ENCODE measurements at places on chromosomes 4 and X.

GRCh38 chrX:40291553-40291952, 193.8 kb upstream of the BCOR start:
- DNase-seq, result no peak

DNA sequence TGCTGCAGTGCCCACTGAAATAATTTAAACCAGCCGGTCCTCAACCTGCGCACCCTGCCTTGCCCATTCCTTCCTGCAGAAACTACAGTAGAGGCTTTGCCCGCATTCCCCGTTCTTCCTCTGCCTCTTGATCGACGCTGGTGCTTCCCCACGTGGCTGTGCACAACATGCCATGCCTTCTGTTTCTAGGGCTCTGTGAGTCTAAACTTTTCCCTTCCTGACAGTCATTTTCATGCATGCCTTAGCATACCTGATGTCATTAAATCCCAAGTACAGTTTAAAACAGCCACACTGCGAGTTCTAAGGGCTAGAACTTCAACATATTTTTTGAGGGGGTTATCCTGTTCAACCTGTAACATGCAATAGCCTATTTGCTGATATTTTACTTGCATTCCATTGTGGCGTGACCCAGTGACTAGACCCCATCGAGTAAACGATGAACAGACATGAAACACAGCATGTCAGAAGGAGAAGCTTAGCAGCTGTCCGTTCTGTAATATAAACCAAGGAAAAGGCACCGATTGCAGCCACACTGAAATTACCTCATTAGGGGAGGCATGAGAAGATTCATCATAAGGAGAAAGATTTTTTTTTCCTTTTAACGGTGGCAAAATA, 232.5 kb downstream of the ARHGAP10 start:
- DNase-seq, result no peak

DNA sequence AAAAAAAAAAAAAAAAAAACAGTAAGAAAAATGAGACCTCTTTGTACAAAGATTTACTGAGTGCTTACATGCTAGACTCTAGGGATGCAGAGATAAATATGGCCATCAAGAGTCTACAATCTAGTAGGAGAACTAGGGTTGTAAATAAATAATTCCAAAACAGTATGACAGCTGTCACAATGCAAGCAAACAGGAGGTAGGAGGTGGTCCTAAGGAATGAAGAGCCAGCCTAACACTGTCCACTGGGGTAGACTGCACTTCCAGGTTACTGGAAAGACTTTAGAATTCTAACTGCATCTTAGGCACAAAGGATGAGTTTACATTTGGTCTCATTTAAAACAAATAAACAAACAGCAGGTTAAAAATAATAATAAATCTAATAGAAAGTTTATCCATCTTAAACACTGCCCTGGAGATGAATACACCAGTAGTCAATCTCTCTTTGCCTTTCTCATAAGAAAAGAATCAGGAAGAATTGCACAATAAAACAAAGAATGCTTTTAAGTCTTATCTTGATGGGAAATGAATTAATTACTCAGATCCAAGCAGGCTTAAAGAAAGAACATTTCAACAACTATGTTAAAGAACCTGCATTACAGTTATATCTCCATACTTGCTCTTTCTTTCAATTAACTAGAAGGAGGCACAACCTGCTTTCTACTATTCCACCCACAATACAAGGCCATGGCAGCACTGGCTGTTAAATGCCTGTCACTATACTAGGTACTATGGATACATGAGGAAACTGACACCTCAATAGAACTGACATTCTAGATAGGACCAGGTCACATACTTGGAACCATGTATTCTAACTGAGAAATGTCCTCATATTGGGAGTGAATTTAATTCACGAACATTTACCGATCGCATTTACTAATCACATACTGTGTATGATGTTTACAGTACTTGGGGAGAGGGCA, 12.7 kb downstream of the ADGRA3 start:
- DNase-seq, result no peak

GRCh38 chrX:150574559-150575418, 6.4 kb downstream of the MTM1 start:
- DNase-seq, result no peak

DNA sequence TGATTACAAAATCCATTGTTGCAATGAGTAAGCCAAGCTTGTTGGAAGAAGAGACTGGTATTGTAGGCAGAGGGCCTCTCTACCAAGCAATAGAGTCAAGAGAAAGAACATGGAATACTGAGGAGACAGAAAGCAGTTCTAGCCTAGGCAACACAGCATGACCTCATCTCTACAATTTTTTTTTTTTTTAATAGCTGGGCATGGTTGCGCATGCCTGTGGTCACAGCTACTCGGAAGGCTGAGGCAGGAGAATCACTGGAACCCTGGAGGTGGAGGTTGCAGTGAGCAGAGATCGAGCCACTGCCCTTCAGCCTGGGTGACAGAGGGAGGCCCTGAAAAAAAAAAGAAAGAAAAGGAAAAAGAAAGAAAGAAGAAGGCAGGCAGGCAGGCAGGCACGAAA, 11.7 kb upstream of the ZBTB33 start:
- DNase-seq, result no peak

GRCh38 chr4:147528054-147528453, 47.2 kb downstream of the EDNRA start:
- no peak for DNase-seq

- no peak for DNase-seq
These were observed 56.0 kb downstream of the SPRY1 start for GRCh38 chr4:123452616-123453015.

DNA sequence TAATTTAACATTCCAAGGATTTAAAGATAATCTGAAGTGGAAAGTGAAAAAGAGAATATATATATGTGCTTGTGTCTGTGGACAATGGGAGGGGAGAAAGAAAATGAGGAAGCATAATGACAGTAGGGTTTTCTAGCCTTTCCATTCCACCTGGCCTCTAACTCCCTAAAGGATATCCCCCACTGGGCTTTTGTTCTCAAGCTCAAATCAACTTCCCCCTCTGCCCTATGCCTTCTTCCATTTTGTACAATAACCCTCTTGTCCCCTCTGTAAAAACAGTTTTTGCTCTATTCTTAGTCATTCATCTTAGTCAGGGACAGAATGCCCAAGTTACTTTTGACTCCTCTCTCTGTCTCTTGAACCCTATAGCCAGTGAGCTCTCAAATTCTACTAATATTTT, 23.6 kb downstream of the ANTXR2 start:
- DNase-seq, result no peak

GRCh38 chr4:184598753-184599491, 50.3 kb downstream of the CASP3 start:
- DNase-seq, result no peak

DNA sequence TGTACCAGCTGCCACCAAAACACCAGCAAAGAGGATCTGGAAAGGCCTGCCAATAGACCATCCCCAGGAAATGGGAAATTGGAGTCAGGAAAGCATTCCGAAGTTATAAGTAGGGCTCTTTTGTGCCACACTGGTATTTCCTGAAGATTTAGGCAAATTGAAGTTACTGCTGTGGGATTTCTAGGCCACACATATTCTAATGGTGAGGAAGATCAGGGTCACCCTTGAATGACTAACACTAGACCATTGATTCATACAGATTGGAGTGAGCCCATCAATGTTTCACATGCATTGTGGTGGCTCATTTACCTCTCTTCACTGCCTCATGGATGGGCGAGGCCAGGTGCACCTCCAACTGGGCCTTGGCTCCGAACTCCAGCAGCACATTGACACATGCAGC, 22.6 kb downstream of the ASB11 start:
- DNase-seq, result no peak

DNA sequence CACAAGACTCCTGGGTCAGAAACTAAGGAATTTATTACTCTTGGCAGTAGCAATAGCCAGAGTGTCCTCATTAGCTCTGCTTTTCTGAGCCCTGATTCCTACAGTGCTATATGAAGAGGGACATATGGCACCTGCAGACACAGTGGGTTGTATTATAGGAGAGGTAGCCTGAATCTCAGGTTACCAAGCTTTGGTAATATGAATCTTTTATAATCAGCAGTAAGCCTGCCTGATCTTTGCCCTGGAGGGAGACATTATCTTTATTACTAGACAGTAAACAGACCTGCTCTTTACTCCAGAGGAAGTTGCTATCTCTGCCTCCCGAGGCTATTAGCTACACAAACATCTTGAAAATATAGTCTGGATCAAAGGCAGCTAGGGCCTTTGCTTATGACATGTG, 62.5 kb upstream of the HOPX start:
- no peak for DNase-seq

DNA sequence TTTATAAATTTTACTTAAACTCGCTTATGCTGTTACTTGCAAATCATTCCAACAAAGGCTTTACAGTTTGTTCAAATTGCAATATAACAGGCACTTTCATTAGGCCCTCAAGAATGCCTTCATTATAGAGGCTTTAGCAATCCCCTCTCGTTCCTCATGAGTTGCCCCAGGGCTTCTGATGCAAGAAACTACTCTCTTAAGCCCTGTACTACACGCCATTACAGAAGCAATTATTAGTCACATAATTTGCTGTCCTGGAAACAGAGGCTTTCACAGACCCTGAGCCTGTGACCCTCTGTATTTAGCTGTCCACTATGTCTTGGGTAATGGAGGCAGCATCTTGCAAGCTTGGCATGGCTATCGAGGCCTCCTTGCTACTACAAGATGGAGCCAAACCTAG, 965.9 kb upstream of the DIAPH2 start:
- no peak for DNase-seq

DNA sequence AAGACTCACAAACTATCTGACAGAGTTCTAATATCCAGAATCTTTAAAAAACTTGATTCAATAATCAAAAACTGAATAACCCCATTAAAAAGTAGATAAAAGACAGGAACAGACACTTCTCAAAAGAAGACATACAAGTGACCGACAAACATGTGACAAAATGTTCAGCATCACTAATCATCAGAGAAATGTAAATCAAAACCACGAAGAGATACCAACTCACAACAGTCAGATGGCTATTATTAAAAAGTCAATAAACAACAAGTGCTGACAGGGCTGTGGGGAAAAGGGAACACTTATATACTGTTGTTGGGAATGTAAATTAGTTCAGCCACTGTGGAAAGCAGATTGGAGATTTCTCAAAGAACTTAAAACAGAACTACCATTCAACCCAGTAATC, 138.1 kb upstream of the RASGEF1B start:
- no peak for DNase-seq

DNA sequence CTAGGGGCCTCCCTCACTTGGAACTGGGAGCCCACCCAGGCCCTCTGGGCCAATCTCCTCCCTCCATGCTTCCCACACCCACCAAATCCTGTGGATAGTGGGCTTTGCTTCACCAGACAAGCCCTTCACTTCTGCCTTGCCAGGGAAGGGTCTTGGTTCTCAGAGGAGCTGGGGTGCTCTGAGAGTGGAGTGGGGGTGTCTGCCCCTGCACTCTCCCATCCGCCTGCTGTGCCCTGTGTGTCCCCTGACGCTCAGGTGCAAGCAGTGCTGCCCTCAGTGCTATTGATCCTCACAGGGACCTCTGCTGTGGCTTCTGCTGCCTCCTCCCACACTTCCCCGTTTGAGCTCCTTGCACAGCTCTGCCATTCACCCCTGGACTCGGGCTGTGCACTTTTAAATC, 117.3 kb upstream of the NKX1-1 start:
- DNase-seq, result no peak

DNA sequence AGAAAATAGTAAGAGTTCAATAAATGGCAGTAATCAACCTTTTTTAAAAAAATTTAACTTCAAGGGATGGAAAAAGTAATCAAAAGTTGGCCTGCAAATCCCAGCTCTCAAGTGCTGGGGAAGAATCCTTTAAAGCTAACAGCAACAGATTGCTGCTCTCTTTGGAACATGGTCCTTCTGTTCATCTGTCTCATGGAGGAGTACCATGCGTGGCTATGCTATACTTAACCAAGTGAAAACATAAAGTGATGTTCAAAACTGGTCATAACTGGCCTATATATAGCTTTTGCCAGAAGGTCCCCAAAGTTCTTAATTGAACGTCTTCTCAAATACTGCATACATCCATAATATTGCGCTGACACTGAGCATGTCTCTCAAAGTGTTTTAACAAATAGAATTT, 154.4 kb downstream of the GABRB1 start:
- DNase-seq, result no peak

- no peak for DNase-seq
These were observed 12.8 kb upstream of the UGT2B10 start for GRCh38 chr4:68803013-68803412.

GRCh38 chr4:139958739-139959098, 195.3 kb downstream of the MAML3 start:
- DNase-seq, result no peak

GRCh38 chr4:113674251-113674650, 87.3 kb downstream of the CAMK2D start:
- DNase-seq, result no peak

- no peak for DNase-seq
These were observed at the start of gene UGT2B7 for GRCh38 chr4:69096111-69096656. Gene UGT2B7 (plus strand): TSS chr4:69096474. CDS start chr4:69096521, 47 bp downstream.

GRCh38 chr4:95178938-95179337, 369.8 kb downstream of the UNC5C start:
- no peak for DNase-seq

GRCh38 chrX:114797494-114797893, 213.6 kb downstream of the HTR2C start:
- DNase-seq, result no peak

DNA sequence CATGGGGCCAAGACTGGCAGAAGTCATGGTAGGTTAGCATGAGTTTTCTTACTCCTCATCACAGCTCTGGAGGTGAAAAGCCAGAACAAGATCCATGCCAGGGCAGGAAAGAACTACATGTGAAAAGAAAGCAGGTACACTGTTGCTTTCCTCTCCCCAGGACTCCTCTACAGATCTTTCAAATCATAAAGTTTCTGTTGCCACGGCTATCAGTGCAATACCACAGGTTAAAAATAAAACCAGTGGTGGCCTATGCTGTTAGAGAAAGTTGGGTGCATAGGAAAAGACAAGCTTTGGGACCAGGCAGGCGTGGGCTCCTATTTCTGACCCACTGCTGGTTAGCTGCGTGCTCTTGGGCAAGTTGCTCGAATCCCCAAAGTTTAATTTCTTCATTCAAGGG, 81.4 kb downstream of the SH3RF1 start:
- DNase-seq, result no peak

DNA sequence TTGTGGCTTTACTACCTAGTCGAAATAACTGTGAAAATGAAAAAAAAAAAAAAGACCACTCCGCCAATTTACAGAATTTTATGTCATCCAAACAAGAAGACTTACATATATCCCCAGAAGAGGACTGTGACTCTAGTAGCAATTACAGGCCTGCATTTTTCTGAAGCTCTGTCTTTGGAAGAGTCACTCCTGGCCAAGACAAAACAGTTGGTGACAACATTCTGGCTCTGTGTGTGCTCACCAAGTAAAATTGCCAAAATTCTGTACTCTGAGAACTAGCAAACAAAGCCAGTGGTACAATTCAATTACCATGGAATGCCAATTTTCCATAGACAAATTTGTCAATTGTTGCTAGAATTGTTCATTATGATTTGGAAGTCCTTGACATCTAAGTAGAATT, 311.1 kb downstream of the PDGFC start:
- DNase-seq, result no peak

- DNase-seq, result no peak
These were observed 60.1 kb upstream of the ADRA2C start for GRCh38 chr4:3706111-3706511.

- no peak for DNase-seq
These were observed 14.0 kb downstream of the EPGN start for GRCh38 chr4:74322301-74322700.
